ENCODE measurements at places on chromosomes 2 and 18. TPM values are rescaled to one million over a fixed set of nuclear protein-coding genes. Genes with fewer than 3 reads are reported as not detected.

DNA sequence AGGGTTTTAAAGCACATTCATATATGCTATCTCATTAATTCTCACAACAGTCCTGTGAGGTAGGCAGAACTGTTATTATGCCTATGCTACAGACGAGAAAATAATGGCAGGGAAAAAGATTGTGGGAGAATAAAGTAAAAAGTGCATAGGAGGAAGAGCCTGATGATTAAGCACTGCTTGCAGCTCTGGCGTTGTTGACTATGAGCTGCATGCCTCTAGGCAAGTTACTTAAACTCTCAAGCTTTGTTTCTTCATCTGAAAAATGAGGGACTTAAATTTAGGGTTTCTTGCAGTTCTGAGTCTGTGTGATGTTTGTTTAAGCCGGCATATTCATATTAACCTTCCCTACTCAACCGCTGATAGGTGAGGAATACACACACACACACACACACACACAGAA lies 51.6 kb upstream of the RAPH1 start:
- DNase-seq: no peak

- no peak for DNase-seq
Measured at GRCh38 chr2:199404841-199405240, 52.9 kb downstream of the SATB2 start.

DNA sequence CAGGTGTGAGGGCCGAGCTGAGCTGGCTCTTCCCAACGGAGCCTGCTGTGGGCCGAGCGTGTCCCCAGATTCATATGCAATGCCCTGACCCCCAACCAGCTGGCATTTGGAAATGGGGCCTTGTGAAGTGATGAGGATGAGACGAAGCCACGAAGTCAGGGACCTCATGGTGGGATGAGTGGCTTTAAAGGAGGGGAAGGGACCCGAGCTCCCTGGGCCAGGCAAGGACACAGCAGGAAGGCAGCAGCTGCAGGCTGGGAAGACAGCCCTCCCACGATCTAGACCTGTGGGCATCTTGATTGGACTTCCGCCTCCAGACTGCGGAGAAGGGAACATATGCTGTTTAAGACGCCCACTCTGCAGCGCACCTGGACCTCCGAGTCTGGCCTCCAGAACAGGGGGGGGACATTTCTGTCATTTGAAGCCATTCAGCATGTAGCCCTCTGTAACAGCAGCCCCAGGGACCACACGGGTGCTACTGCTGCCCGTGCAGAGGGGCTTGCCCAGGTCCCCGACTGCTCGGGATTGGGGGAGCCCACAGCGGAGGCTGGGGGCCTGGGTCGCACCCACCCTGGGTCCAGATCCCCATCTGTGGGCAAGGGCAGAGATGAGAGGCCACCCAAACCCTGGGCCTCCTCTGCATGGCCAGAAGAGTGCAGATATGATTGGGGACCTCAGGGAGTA lies 27.2 kb downstream of the KIF1A start:
- DNase-seq: peak; percentile 40

DNA sequence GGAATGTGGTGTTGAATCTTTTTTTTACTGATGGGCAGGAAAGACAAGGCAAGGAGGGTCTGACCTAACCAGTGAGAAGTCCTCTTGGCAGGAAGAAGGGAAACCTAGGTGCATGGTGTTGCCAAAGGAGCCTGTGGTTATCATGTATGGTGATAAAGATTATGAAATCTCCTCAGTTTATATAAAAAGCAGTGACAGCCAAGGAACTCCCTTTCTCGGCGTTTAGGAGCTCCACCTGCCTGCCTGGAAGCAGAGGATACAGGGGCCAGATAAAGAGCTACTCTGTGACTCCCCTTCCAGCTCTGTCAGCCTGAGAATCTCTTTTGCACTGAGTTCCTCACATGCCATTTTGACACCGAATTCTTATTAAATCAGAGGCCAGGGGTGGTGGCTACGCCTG lies 26.1 kb downstream of the COLEC12 start:
- no peak for DNase-seq

DNA sequence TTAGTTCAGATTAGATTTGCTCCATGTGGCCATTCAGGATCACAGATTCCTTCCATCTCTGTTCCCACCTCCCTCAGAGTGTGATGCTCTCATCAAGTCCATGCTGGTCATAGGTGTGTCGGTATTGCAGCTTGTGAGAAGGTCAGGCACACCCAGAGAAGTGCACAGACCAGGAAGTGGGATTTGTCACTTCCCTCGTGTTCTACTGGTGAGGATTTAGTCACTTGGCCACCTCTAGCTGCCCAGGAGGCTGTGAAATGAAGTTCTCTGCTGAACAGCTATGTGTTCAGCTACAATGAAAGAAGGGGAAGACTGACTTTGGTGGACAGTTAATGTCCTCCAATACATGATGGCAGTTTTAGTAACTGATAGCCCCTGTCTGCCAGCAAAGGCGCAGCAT lies 3.5 kb upstream of the LANCL1 start:
- no peak for DNase-seq

DNA sequence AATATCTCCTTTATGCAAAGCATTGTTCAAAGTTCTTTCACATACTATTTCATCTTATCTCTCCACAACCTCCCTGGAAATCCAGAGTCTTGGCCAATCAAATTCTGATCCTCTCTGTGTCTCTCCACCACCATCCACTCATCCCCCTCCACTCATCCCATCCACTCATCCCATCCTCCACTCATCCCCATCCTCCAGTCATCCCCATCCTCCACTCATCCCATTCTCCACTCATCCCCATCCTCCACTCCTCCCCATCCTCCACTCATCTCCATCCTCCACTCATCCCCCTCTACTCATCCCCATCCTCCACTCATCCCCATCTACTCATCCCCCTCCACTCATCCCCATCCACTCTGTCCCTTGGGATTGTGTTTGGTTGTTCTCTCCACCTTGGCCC lies 101.1 kb downstream of the BCL2 start:
- no peak for DNase-seq

DNA sequence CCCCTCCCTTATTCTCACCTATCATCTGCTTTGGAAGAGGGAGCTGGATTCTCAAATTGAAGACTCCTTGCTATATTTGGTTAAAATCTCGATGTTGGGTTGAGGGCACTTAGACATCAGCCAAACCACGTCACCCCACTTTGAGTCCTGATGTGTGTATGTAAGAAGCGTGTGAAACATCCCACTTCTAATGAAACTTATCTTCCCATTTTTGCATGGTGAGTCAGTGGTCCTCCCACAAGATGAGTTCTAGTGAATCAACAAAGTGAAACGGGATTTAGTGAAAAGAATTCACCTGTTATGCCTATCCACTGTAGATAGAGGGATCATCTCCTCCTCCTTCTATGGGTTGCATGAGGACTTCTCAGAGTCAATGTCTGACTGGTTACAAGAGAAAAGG lies 51.4 kb upstream of the SPRED2 start:
- no peak for DNase-seq

DNA sequence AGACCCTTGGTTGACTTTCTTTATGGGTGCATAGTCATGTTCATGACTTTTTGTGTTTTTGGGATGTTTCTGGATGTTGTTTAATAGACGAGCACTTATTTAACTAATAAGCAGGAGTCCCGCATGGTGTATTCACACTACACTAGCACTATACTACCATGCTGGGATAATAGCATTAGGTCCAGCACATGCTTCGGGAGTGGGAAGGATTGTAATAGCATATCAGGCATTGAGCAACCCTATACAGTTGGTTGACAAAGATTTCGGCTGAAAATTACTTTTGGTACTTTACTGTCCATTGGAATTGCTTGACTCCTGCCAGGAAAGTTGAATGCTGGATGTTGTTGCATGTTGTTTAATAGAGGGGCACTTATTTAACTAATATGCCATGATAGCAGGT lies 2.8 kb downstream of the SH3RF3 start:
- no peak for DNase-seq

- no peak for DNase-seq
Measured at GRCh38 chr2:15990151-15991101, 50.1 kb downstream of the MYCN start.

- no peak for DNase-seq
Measured at GRCh38 chr2:98142106-98142791, 55.3 kb downstream of the VWA3B start.

DNA sequence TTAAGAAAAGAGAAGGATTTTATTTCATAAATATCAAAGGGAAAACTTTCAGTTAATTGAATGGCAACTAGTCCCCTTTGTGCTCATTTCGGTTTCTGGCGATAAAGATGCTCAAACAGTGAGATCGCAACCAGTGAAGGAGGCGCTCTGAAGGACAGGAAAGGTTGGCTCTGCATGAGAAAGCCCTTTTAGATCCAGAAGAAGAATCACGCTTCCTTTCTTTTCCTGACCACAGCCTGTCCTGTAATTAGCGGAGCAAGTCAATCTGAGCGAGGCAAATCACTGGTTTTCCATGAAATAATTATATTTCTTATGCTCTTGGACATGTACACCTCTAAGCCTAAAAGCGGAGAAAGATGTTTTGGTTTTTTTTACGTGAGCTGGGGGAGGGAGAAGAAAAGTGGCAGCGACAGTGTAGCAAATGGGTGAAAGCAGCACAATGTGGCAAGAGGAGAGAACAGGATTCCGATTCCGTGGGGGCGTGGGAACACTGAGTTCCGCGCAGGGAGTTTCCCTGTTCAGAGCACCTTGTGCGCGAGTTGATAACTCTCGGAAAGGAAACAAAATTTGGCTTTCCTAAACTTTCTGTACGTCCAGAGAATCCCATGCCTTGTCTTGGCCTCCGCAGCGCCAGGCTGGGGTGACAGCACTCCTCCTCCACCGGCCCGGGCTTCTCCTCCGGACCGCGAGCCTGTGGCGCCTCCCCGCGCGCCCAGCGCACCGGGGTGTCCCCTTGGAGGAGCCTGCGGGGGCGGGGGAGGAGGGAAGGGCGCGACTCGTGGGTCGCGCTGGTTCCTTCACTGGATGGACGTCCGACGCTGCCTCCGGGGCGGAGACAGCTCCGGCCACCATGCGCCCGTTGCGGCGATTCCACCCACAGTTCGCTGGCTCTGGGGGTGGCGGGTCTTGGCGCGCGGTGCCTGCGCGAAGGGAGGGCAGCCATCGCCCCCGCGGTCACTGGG lies 620 bp upstream of the SLC9A2 start:
- peak; percentile 69 for DNase-seq

DNA sequence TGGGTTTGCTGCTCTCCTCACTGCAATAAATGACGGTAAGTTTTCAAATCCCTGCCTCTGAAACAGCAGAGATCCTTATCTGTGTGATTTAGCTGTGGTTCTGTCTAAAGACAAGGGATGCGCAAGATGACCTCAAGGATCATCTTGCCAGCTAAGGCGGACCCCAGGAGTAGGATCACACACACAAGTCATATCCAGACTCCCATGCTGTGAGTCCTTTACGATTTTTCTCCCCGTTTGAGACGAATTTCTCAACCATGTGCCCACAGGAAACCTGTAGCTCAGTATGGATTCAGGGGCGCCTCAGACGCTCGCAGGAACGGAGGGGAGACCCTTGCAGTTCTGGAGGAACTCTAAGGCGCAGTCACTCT lies 11.1 kb upstream of the DCTN1 start:
- DNase-seq: no peak

Gene ABHD3
- 5.4 TPM for total RNA-seq

Gene TUBB8B
- total RNA-seq: not detected

Gene KIAA2012
- total RNA-seq: not detected

Measured in Right ventricle myocardium inferior (tissue), 1 donor.